Naive thymus-derived CD4-positive, alpha-beta T cell (primary cell): ENCODE measurements at places on chromosomes 12 and 14. TPM values are rescaled to one million over a fixed set of nuclear protein-coding genes. Genes with fewer than 3 reads are reported as not detected.

Gene SLCO1B3
- total RNA-seq, result not detected

Gene CD69
- total RNA-seq, result 29.5 TPM

Gene TAS2R31
- total RNA-seq, result 1.5 TPM

Gene WDHD1
- 26.6 and 32.5 TPM in 2 replicates for total RNA-seq

Gene FAM186B
- 0.23 and 0.31 TPM in 2 replicates for total RNA-seq

Gene BEST3
- total RNA-seq, result not detected in 2 replicates

Gene CHGA
- not detected for total RNA-seq

Gene GLRX5
- 16.2 TPM for total RNA-seq

Gene AKAP3
- total RNA-seq, result 6.9 TPM

Gene DNAI7
- total RNA-seq, result 0.72 TPM

Gene LHX5
- not detected for total RNA-seq
